ENCODE measurements at places on chromosomes 11 and 22.

GRCh38 chr11:125303694-125304093 is 139.1 kb downstream of the PKNOX2 start:
- DNase-seq, result no peak

- DNase-seq, result no peak
Measured at GRCh38 chr11:44755556-44756523, 29.1 kb downstream of the TSPAN18 start.

DNA sequence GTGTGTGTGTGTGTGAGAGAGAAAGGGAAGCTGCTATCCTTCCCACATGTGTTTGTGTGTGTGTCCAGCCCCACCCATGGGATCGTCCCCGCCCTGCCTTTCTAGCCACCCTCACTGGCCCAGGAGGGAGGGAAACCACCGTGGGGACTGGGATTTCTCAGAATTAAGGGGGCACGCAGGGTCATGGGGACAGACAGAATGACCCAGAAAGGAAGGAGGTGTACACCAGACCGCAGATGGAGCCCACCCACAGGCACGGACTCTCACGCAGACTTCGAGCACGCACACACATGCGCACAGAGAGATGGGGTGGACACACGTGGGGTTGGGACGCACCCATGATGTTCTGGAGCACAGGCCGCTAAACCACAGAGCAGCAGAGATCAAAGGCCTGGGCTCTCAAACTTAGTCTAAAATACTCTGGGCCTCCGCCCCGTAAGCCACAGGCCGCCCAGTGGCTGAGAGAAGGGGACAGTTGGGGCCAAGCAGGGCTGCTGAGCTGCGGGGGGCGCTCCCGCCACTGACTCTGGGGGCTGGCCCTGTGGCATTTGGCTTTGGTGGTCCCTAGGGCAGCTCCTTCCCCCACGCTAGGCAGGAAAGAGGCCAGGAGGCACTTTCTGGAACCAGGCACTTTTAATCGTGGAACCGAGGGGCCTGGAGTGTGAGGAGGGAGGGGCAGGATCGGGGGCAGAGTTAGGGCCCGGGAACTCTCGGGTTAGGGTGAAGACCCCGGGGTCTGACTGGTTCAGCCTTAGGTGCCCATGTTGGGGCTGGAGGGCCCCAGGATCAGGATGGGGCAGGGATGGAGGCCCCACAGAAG is 1.5 kb downstream of the IFITM5 start:
- no peak for DNase-seq

GRCh38 chr11:10307022-10307399 is 2.1 kb downstream of the ADM start:
- no peak for DNase-seq

- DNase-seq, result no peak
Measured at GRCh38 chr11:76792505-76793264, 9.5 kb downstream of the TSKU start.

- DNase-seq, result no peak
Measured at GRCh38 chr11:74267014-74267413, 44.4 kb downstream of the P4HA3 start.

DNA sequence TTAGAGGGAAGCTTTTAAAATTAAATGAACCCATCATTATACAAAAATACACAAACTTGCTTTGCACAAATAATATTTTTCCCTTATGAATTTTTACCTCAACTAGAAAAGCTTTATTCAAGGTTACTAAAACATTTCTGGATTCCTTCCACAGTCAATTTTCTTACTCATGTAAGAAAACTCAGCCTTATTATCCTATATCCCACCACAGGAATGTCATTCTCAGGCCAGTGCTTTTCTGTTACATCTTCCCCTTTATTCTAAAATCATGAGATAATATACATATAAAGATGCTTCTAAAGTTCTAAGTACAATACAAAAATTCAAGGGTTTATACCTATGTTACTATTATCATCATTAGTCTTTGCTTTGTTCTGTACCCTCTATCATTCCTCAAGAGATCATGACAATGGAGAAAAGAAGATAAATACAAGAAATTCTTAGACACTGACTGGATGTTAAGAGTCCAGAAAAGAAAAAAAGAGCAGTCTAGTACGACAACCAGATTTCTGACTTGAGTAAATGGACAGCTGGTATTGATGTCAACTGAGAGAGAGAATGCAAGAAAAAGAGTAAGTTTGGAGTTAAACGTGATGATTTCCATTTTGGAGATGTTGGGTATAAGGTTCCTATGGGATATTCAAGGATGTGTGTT is 60.3 kb downstream of the MTMR2 start:
- DNase-seq, result no peak

- no peak for DNase-seq
Measured at GRCh38 chr22:45228401-45228754, 12.3 kb downstream of the KIAA0930 start.

DNA sequence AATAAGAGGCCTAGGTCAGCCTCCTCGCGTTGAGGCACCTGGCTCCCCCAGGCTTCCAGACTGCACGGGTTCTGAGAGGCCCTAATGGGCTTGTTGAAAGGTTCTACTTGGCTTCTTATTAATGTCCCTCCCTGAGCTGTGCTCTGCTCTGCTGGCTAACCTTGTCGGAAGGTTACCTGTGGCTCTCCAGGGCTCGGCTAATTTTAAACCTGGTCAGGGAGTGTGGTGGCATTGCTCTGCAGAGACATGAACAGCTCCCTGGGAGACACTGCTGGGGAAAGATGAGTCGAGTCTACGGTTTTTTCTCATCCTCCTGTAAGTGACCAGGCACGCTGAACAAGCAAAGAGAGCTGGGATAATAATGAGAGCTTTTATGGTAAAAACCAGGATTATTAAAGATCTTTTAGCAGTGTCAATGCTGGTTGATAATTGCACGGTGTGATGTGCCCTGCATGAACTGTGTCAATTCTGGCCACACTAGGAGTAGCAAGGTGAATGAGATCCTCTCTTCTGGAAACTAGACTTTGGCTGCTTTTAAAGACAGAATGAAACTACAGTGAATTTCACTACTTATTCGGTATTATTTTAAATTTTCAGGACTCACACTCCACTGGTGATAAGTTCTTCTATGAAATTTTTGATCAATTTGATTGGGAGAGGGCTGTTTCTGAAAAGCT is 70.7 kb downstream of the TEAD1 start:
- no peak for DNase-seq

DNA sequence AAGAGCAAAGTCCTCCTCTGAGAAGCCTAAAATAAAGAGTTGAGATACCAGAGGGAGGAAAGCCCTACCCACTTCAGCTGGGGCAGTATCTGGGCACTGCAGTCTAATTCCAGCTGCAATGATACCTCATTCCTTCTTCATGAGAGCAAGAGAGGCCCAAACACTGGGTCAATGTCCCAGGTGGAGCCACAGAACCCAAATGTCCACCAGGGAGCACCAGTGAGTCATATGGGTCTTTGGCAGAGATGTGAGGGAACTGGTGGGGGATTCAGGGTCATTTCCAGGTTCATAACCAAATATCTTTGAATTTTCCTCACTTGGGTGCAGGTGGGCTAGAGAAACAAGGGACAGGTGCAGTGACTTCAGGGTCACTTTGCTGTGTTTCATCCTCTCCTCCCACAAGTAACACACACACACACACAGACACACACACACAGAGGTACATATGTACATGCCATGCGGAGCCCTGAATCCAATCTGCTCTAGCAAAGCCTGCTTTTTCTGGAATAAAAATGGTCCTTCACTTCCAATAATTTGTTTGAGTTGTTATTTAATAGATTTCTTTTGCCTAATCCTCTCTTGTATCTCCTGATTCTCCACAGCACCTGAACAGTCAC is 585.4 kb downstream of the SOX6 start:
- DNase-seq, result no peak

GRCh38 chr11:99068832-99069231 is 48.1 kb downstream of the CNTN5 start:
- no peak for DNase-seq

DNA sequence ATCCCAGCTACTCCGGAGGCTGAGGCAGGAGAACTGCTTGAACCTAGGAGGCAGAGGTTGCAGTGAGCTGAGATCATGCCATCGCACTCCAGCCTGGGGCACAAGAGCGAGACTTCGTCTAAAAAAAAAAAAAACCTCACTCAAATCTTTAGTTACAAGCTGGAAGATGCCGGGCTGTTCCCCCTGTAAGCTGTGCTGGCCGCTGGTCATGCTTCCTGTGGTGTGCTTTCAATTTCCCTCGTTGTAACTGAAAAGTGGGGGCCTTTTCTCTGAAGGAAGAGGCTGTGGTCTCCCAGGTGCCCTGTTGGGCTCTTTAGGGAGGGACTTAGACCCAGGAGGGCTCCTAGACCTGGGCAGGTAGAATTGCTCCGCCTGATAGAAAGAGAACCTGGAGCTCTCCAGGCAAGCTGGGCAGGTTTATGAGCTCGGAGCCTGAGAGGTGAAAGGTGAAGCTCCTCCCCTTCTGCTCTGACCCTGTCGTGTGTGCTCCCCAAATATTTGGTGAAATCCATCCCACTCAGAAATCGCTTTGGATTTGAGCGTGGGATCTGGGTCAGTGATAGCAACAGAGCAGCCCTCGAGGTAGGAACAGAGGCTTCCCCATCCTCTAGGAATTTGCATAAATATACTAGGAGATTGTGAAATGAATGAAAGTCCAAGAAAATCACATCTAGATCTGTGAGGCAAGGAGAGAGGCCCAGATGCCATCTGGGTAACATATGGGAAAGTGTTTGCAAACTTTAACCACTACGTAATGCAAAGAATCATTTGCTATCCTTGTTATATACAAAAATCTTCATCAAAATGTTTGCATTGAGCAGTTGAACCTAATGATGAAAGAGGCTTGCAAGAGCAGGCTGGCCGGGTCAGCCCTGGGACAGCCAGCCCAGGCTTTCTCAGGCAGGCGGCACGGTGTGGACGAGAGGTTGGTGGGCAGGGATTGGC is 154.3 kb downstream of the FBXO7 start:
- DNase-seq, result no peak

GRCh38 chr11:2715716-2716350 is 16.0 kb upstream of the KCNQ1OT1 start:
- no peak for DNase-seq

- no peak for DNase-seq
Measured at GRCh38 chr22:49097966-49098365, 729.7 kb downstream of the BRD1 start.

DNA sequence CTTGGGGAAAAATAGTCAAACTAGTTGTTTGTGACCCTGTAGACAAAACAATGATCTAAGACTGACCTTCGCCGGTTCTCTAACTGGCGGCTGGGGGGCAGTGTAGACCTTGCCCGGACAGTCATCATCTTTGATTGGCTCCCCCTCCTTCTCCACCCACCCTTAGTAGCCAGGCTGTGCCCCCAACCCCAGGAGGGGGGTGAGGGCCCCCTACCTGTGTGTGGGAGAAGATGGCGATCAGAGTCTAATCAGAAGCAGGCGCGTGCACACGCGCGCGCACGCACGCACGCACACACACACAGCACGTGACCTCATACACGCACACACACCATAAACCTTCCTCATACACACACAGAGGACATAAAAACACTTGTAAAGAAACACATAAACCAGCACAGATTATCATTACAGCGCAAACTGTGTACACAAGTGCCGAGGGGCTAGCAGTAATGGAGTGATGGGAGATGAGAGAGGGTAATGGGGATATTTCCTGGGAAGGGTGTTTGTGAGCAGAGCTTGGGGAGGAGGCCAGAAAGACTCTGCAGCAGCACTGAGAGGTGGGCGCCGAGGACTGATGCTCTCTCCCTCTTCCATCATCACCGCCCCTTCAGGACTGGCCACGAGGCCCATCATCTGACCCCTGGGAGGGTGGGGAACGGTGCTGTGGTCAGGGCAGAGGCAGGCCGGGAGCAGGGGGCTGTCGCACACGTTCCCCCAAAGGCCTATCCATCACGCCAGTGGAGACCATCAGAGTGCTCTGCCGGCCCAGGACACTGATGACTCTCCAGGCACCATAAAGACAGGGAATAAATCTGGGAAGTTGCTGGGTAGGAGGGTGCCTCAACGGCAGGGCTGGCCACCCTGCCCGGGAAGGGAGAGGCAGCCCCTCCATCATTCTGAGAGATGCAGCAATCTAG is 12.2 kb downstream of the NECTIN1 start:
- no peak for DNase-seq

GRCh38 chr11:95301474-95301873 is 70.5 kb upstream of the SESN3 start:
- DNase-seq, result no peak

GRCh38 chr11:93054881-93055280 is 85.4 kb downstream of the MTNR1B start:
- DNase-seq, result no peak

GRCh38 chr22:22887621-22888503 is at the start of gene IGLL5:
TSS of gene IGLL5 (plus strand) at chr22:22887816. CDS start at chr22:22888054, 238 bp downstream.
- DNase-seq, result no peak

GRCh38 chr11:24093375-24093774 is 403.5 kb upstream of the LUZP2 start:
- DNase-seq, result no peak

- no peak for DNase-seq
Measured at GRCh38 chr11:56197367-56197766, 20.9 kb downstream of the OR5J2 start.

DNA sequence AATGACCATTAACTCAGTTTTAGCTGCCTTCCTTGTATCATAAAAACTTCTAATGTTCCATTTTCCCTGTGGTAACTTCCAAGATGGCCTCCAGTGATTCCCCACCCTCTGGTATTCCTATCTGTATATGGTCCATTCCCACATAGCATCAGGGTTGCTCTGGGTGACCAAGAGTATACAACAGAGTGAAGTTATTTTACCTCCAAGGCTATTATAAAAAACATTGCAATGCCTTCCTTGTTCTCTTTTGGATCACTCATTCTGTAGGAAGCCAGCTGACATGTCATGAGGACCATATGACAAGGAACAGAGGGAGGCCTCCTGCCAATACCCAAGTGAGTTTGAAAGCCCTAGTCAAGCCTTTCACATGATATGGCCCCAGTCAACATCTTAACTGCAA is 30.1 kb downstream of the ZNF280B start:
- DNase-seq, result no peak

GRCh38 chr22:38850399-38850798 is 6.6 kb upstream of the NPTXR start:
- DNase-seq, result no peak

Data from stimulated activated CD8-positive, alpha-beta memory T cell treated with anti-CD3 and anti-CD28 coated beads, Interleukin-15, amount 100 ng/mL, for 24 hours (primary cell).